ENCODE measurements at places on chromosomes 7 and 10. TPM values are rescaled to one million over a fixed set of nuclear protein-coding genes. Genes with fewer than 3 reads are reported as not detected.
A peak's percentile ranks its signal among the peaks of the same experiment; 100 is the strongest.

- DNase-seq = no peak
These were observed 135.8 kb upstream of the UNC5B start for GRCh38 chr10:71076473-71077142.

DNA sequence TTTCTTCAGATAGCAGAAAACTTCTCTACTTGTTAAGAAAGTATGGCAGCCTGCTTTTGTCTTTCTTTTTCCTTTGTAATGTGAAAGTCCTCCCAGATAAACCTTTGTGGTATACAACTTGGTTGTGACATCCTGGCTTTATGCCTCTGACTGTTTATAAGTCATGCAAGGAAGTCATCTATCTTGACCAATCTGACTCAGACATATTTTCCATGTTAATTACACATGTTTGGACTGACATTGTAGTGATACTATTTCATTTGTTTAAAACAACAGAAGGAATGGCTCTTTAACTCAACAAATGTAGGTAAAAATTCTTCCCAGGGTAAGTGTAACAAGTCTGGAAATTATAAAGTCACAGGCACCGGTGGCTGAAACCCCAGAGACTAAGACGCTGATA lies 341.6 kb upstream of the MEOX2 start:
- DNase-seq = peak; percentile 82

- DNase-seq = no peak
These were observed 61.0 kb upstream of the MKI67 start for GRCh38 chr10:128186959-128187787.

DNA sequence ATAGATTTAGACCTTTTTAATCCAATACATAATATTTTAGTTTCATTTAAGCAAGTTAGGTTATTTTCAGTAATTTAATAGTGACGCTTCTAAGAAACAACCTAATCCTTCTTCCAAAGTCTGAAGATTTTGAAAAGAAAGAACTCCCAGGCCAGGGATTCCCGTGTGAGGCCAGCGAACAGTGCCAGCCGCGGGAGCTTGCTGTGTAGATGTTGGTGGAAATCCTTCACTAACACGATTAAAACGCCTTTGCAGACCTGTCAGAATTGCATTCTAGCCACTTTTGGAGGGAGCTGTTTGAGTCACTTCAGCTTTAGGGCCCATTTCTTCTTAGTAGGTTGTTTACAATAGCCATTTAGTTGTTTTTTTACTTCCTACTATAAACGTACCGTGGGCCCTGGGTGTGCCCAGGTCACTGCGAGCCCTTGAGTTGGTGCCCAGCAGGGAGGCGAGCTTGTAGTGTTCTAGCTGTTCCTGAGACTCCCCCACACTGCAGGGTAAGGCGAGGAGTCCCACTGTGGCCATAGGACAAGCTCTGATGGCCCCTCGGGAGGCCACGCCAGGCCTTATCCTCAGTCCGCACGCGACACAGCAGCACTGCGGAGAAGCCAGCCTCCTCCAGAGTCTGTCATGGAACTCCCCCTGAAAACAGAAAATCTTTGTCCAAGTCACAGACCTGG lies 32.3 kb downstream of the PPP2R2D start:
- no peak for DNase-seq

DNA sequence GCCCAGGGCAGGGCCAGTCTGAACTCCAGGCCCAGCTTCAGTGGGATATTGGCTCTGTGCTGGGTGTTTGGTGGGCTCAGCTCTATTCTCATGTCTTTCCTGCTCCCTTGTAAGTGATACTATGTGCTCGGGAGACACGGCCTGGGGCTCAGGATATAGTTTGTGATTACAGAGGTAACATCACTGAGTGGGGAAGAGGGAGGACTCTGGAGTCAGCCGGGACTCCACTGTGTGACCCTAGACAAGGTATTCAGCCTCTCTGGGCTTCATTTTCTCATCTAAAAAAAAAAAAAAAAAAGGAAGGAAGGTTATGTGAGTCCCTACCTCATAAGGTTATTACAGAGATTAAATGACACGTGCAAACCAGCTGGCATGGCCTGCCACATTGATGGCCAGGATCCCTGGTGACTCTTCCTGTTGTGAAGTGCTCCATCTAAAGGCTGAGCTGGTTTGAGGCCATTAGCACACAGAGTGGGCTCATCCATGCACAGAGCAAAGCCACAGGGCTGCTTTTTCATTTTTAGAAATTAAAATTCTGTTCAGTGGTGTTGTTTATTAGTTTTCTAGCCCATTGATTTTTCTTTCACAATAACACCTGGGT lies 15.7 kb downstream of the SLC13A4 start:
- no peak for DNase-seq

DNA sequence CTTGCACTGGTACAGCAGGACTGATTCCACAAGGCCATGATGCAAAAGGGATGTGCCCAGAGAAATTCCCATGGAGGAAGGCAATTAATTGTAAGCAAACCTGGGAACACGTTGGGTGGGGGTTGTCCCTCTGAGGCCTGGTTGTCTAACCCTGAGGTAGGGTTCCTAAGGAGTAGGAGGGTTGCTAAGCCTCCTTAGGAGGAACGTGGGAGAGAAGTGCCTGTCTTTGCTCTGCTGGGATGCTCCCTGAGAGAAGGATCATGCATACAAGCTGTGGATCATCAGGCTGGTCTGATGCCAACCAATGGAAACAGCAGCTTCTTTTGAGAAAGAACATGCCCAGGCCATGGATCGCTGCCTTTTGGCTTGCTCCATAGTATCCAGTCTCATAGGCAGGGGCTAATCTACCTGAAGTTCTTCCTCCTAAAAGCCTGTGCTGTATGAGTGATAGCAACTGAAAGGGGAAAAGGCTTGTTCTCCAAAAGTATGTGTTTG lies 203.7 kb upstream of the NPVF start:
- DNase-seq = no peak

DNA sequence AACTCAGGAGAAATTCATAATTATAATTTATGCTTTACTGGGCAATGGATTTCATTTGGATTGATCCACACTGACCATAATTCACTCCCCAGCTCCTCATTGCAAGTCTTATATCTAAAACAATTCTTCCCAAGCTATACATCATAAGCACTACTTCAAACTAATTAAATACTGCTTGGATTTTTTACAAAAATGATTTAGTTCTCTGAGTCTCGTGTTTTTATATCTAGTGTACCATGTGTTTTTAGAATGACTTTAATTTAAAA lies 443.8 kb downstream of the GPAM start:
- DNase-seq = no peak

GRCh38 chr7:46157404-46157803 lies 236.3 kb upstream of the IGFBP3 start:
- DNase-seq = no peak

- no peak for DNase-seq
These were observed 53.4 kb downstream of the PWWP2B start for GRCh38 chr10:132450466-132450824.

GRCh38 chr10:128049226-128050120 lies 76.8 kb downstream of the MKI67 start:
- no peak for DNase-seq

- DNase-seq = no peak
These were observed 6.6 kb downstream of the DMBT1 start for GRCh38 chr10:122567056-122567660.

GRCh38 chr10:103473261-103473671 lies 5.8 kb downstream of the CALHM3 start:
- DNase-seq = no peak

GRCh38 chr7:29385214-29385814 lies 178.3 kb upstream of the PRR15 start:
- DNase-seq = no peak

GRCh38 chr10:123870260-123870659 lies 21.3 kb downstream of the CPXM2 start:
- DNase-seq = no peak

- DNase-seq = no peak
These were observed 47.6 kb downstream of the SMURF1 start for GRCh38 chr7:99096124-99096887.

GRCh38 chr10:8049045-8049864 lies 5.2 kb upstream of the GATA3 start:
- no peak for DNase-seq

DNA sequence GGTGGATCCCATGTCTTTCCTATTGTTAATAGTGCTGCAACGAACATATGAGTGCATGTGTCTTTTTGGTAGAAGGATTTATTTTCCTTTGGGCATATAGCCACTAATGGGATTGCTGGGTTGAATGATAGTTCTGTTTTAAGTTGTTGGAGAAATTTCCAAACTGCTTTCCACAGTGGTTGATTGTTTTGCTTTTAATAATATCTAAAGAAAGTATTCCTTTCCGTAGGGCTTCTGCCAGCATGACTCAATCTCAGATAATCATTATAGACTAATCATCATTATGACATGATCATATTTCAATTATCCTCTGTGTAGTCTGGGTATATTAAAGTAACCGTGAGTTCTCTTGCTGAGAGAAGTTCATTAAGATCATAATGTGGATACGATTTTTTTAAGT lies 110.2 kb upstream of the KMT2E start:
- DNase-seq = no peak

- no peak for DNase-seq
These were observed 944 bp downstream of the RHBDD2 start for GRCh38 chr7:75879771-75880184.

GRCh38 chr10:52683776-52684175 lies 88.8 kb downstream of the MBL2 start:
- DNase-seq = no peak

- no peak for DNase-seq
These were observed 36.2 kb downstream of the KAT6B start for GRCh38 chr10:74862625-74863024.

DNA sequence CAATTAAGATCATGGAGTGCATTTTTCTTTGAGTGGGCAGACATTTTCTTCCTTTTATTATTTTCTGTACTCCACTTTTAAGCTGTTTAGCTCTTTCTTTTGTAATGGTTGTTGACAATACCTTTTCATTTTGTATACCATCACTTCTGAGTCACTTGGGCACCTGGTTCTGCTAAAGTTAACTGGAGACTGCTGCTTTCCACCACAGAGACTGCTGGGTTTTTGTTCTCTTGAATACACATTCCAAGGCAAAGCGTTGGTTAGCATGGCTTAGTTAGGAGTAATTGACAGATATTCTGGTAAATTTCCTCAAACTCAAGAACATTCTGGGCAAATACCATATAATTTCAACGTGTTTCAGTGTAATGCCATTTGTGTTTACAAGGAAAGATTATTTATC lies 541.9 kb upstream of the CELF2 start:
- no peak for DNase-seq

Gene GLRX3
- polyA plus RNA-seq = 126 TPM

Gene ERVW-1
- polyA plus RNA-seq = not detected

Gene SEMA4G
- 10.5 TPM for polyA plus RNA-seq

Gene ZNF804B
- not detected for polyA plus RNA-seq

Gene C10orf62
- polyA plus RNA-seq = not detected

Gene ACHE
- 0.35 TPM for polyA plus RNA-seq

Gene PTPN20
- not detected for polyA plus RNA-seq

Gene MMD2
- polyA plus RNA-seq = not detected

Gene ANKRD1
- polyA plus RNA-seq = 0.53 TPM

Gene PANK1
- polyA plus RNA-seq = 6.9 TPM

Measured in AG04450 (cell line).